ENCODE measurements at places on chromosomes 7 and 10.

DNA sequence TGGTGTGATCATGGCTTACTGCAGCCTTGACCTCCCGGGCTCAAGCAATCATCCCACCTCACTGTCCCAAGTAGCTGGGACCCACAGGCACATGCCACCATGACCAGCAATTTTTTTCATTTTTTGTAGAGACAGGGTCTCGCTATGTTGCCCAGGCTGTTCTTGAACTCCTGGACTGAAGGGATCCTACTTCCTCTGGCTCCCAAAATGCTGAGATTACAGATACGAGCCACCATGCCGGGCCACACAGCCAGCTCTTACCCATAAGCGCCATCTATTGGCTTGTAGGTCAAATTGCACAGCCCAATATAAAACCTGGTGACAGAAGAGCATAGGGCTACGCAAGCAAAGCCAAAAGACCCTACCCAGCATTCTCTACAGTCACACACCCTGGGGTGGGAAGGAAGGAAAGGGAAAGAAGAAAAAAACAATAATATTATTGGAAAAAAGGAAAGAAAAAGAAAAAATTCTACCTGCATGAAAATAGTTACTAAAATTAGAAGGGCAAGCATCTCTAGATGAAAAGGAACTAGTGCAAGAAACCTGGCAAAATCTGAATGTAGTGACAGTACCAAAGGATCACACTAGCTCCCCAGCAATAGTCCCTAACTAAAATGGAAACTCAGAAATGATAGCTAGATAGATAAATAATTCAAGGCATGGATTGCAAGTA is 29.4 kb upstream of the AMPH start:
- no peak for DNase-seq

DNA sequence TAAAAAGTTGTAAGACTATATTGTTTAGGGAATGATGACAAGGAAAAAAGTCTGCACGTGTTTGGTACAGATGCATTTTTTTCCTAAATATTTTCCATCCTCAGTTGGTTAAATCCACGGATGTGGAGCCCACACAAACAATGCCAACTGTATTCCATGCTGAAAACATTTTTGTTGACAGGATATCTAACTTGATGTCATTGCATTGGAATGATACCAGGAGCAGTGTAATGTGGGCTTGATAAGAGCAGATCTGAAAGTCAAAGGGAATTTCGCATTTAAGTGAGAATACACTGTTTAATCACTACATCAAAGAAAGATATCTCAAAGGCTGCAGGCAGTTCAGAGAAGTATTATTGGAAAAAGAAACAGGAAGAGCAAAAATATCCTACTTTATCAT is 49.5 kb upstream of the TMEM140 start:
- no peak for DNase-seq

- DNase-seq, result no peak
Observed at GRCh38 chr10:10233229-10233628, 784.4 kb upstream of the CELF2 start.

DNA sequence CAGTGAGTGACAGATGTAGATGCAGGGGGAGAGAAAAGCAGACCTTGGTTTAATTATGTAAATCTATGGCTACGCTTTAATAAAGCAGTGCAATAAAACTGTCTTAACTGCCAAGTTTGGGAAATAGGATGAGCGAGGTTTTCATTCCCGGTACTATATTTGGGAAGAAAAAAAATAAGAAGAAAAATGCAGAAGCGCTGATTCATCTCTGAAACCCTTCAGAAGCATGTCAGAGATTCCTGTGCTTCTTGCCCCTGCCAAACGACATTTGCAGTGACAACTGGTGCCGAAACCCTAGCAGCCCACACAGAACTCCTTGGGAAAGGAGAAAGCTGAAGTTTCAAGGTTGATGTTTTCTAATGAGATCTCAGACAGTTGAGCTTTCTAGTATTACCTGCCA is 380.7 kb downstream of the REEP3 start:
- no peak for DNase-seq

GRCh38 chr7:96786261-96786997 is 76.8 kb upstream of the SEM1 start:
- no peak for DNase-seq

- DNase-seq, result no peak
Observed at GRCh38 chr10:127556916-127557315, 7.8 kb downstream of the NPS start.

DNA sequence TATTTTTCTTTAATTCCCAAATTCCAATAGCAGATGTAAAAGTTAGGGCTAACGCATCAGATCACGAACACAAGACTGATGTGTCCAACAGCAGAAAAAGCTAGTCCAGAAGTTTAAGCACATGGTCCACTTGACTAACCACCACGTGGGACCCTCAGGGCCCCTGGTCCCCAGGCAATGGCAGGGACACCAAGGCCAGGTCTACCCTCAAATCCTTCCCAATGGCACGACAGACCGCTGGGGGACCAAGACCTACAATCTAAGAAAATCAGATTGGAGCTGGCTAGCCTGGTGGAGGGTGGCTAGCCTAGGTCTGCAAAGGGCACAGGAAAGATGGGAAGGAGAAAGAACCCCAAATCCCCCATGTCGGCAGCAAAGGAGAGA is 1.5 kb downstream of the GIGYF1 start:
- no peak for DNase-seq

- DNase-seq, result no peak
Observed at GRCh38 chr7:47256016-47256415, 325.9 kb downstream of the TNS3 start.

- DNase-seq, result no peak
Observed at GRCh38 chr7:6530626-6531491, 20.4 kb downstream of the GRID2IP start.

- DNase-seq, result no peak
Observed at GRCh38 chr10:52900593-52900992, 128.0 kb upstream of the MBL2 start.

Data from epithelial cell of prostate (primary cell).